ENCODE measurements at places on chromosomes 6 and 20.

DNA sequence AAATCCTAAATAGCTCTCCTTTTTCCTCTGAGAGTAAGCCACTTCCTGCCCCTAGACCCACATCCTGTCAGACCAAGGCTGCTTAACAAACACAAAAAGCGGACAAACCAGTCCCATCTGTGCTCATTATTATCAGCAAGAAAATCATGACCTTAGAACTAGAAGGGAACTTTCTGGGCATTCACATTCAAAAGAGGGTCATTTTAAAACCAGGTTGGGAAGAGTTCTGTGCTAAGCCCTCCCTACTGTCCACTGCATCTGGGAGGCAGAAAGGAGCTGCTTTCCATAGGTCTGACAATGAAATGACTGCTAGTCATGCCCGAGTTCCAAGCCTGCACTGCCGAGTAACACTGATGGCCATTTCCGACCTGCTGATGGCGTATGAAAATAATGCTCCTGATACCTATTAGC lies 15.4 kb downstream of the EZR start:
- no peak for DNase-seq

GRCh38 chr6:26339612-26340011 lies 25.4 kb upstream of the BTN3A2 start:
- no peak for DNase-seq

- peak; percentile 17 for DNase-seq
These were observed 161.3 kb downstream of the PHACTR3 start for GRCh38 chr20:59765599-59766177.

- DNase-seq: no peak
These were observed 234.2 kb upstream of the SULF2 start for GRCh38 chr20:48019496-48019895.

DNA sequence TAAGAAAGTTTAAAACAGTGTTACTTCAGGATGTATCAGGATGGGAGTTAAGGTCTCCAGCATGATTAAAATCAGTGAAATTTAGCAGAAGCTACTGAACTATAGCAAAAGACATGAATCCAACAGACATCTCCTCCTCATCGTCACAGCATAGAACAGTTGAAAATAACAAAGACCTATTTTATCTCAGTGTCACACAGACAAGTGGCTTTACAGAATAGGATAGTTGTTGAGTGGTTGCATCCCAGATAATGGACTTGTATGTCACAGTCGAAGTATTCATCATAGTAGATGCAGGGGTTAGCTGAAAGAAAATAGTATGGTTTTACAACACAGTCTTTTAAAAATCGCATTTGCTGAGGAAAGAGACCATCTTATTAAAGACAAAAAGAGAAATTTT lies 31.2 kb downstream of the CRISP1 start:
- DNase-seq: no peak

GRCh38 chr20:41049451-41049850 lies 20.8 kb downstream of the TOP1 start:
- no peak for DNase-seq

DNA sequence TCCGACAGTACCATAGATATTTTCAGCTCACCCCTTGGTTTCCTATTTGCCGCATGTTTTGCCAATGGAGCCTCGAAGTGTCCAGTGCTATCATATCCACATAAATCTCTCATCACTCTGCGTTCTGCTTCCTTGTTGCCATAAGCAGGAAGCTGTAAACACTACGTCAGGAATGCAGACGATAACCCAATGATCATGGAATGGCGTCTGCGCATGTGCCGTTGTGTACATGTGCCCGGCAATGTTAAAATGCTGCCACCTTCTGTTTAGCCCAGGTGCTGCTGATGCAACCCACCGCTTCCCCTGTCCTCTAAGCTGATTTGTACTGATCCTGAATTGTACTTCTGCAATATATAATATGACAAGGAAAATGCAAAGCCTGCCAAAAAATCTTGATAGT lies 607.5 kb downstream of the HDGFL1 start:
- peak; percentile 1 for DNase-seq

DNA sequence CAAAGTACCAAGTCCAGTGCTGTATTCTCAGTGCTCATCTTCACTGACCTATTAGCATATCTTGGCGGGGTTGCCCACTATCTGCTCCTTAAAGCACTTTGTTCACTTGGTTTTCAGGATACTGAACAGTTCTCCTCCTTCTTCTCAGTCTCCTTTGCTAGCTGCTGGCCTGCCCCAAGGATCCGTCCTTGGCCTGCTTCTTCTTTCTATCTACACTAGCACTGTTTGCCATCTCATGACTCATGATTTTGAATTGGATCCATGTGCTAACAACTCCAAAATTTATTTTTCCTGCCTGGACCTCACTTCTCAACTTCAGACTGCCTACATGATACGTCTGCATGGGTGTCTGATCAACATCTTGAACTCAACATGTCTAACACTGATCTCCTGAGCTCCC lies 15.5 kb downstream of the TPD52L1 start:
- DNase-seq: peak; percentile 73

- DNase-seq: no peak
These were observed 30.1 kb downstream of the GMDS start for GRCh38 chr6:2215342-2215741.

DNA sequence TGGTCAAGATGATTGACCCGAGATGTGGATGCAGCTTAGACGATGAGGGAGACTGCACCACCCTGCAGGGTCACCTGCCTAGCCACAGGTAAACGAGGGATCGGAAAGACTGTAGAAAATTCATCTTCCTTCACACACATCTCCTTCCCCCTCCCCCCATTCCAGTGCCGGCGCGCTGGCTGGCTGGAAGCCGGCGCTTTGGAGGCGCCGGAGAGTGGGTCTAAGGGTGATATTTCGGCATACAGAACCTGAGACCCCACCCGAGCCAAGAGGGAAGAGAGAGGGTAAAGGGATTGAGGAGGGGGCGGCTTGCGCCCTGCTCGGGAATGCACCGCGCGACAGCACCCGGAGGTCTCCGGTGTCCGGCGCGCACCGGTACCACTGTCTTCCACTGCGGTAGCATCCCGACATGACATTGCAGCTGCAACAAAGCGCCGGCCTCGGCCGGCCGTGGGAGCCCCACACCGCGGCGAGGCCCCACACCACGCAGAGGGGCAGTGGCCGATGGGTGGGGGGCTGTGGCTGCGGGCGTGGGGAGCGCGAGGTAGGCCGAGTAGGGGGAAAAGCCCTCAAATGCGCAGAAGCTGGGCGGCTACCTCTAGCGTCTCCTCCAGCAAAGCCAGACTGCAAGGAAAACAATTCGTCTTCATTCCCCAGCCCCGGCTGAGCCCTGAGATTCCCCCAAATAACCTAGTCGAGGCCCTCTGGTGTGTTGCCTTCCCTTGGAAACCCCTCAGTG lies 984 bp downstream of the TNFRSF21 start:
- peak; percentile 53 for DNase-seq

GRCh38 chr6:170210026-170210390 lies 80.9 kb downstream of the DLL1 start:
- DNase-seq: no peak

GRCh38 chr20:43666376-43667328 lies at the start of gene MYBL2:
MYBL2 (plus strand) TSS chr20:43667114; CDS start chr20:43667284, 170 bp downstream.
- DNase-seq: peak; percentile 86

- peak; percentile 82 for DNase-seq
These were observed 115.1 kb upstream of the ARID1B start for GRCh38 chr6:156662025-156662445.

DNA sequence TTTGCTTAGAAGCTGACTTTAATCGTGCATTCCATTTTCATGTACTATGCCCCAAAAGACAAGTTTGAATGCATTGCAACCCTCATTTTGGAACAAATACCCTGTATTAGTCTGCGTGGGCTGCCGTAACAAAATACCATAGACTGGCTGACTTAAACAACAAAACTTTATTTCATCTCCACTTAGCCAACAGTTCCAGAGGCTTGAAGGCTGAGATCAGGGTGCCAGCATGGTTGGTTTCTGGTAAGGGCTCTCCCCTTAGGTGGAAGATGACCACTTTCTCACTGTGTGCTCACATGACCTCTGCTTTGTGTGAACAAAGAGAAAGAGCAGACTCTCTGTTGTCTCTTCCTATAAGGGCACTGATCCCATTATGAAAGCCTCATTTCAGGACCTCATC lies 431.7 kb upstream of the MAP3K7 start:
- DNase-seq: no peak

DNA sequence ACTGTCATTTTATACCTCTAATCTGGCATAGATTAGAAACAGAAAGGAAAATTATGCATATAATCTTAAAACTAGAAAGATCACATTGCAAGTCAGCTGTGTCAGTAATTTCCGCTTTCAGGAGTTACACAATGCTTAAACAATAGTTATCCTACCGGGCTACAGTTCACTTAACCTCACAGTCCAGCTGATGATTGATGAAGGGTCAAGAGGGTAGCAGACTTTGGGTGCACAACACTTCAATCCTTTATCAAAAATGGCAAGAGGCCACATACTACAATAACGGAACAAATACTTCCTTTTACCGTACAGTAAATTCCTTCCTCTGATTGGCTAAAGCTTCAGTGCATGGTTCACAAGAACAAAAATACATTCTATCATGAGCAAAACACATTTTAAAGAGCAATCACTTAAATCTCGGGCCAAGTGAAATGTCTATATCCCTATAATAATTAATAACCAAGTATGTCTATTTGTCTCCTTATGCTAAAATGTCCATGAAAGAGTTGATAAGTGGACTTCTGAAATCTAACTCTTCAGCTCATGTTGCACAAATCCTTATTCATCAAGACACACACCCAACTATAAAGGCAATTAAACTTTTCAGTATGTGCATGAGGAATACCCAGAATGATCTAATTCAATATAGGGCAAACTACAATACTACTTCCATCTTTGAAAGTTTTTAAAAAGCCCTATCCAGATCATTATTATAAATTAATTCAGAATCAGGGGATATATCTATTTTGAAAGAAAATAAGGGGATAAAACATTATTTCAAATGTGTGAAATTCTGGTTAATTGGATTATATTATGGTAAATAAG lies 76.8 kb downstream of the HIVEP2 start:
- DNase-seq: no peak

GRCh38 chr6:141783585-141783984 lies 349.1 kb upstream of the GJE1 start:
- DNase-seq: no peak

- DNase-seq: no peak
These were observed 17.3 kb downstream of the SMAP1 start for GRCh38 chr6:70684794-70685493.

- DNase-seq: no peak
These were observed 160.1 kb downstream of the SIM1 start for GRCh38 chr6:100304575-100304974.

DNA sequence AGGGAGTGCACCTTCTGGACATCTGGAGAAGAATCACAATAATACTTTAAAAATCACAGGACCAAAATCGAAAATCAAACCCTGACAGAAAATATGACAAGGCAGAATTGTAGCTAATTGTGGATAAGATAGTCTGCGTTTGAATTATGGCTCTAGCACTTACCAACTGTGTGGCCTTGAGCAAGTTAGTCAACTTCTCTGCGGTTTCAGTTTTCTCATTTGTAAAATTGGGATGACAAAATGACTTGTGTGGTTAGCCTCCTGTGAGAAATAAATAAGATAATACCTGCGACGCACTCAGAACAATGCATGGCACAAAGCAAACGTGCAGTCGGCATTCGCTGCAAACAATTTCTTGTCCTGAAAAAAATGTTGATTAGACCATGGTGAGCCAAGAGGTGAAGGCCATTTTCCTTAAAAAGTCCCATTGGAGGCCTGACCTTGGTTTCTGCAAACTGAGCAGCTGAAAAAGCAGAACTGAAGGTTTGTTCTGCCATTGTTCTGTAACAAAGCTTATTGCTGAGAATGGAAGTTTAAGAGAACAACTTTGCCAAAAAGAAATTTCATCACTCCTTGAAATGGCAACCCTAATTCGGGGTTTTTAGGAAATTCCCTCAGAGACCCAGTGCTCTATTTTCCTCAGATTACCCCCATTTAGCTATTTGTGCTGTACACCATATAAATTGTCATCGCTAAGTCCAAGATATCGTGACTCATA lies 266.3 kb downstream of the ERMARD start:
- DNase-seq: no peak

- peak; percentile 90 for DNase-seq
These were observed at the start of gene TRAM2 for GRCh38 chr6:52577022-52577777. TRAM2 (minus strand) TSS chr6:52577060; CDS start chr6:52576915, 145 bp downstream.

DNA sequence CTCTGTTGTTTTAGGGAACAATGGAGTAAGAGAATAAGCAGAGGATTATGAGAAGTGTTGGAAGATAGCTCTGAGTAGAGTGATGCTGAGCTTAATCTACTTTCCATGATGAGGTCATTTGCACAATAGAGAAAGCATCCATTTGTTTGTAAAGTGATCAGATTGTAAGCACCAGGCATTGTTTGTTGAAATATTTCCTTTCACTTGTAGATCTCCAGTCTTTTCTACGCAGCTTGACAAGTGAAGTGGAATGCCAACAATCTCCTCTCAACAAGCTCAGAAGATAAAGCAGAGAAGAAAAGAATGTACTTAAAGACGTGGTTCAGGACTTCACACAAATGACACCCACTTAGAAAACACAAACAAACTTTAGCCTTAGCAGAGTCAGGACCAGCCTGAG lies 80.1 kb upstream of the MARCKS start:
- DNase-seq: no peak

- peak; percentile 76 for DNase-seq
These were observed 1.0 kb downstream of the CALHM6 start for GRCh38 chr6:116461932-116462885.

DNA sequence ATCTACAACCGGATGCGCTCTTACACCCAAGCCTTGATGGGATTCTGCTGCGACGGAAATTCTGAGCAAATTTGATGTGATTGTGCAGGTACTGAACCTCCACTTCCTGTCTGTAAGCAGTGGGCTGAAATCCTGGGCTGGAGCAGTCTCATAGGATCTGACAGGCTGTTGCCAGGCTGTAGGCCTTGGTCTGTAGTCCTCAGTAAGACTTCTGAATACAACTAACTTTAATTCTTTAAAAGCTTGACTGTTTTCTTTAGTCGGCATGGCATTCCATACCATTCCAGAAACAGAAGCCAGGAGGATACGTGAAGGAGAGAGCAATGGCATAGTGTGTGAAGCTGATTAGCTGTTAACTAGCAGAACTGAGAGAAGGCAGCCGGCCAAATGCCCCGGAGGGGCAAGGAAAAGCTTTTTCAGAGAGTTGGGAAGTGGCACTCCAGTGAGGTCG lies 68.3 kb downstream of the ADTRP start:
- no peak for DNase-seq

DNA sequence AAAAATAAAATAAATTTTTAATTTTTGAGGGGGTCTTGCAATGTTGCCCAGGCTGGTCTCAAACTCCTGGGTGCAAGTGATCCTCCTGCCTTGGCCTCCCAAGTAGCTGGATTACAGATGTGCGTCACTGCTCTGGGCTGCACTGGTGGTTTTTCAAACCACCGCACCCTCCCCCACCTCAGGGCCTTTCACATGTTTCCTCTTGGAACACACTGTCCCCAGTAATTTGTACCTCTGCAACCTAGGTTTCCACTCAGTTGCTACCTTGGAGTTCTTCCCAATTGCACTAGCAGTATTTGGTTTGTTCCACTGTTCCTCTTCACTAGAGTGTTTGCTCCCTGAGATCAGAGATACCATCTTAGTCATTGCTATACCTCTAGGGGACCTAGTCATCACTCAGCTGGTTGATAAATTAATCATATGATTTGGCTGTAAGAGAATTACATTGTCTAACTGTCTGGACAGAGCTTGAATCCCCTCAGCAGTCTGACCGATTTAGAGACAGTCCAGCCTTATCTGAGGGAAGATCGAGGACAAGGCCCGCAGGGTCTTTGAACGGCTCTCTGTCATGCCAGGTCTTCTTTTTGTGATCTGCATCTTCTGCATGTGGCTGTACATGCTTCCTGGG lies 32.0 kb downstream of the CEP43 start:
- peak; percentile 20 for DNase-seq
